ENCODE measurements at places on chromosomes 3 and 15.

GRCh38 chr15:78157203-78157602, 8.0 kb downstream of the IDH3A start:
- DNase-seq: no peak

DNA sequence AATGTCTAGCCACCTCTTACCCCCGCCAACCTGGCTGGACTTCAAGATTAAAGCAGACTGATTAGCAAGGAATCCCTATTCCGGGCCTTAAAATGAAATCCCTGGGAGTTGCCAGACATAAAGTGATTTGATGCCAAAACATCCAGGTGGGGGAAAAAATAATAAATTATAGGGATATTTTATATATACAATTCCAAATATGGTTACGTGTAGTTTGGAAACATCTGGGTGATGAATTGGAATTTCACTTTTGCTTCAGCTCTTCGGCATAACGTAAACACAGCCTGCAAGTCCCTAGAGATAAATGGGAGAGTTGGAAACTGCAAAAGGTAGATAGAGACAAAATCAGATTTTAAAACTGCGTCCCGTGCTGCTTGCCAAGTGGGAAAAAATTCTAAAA, 545.5 kb upstream of the MDFIC2 start:
- DNase-seq: no peak

DNA sequence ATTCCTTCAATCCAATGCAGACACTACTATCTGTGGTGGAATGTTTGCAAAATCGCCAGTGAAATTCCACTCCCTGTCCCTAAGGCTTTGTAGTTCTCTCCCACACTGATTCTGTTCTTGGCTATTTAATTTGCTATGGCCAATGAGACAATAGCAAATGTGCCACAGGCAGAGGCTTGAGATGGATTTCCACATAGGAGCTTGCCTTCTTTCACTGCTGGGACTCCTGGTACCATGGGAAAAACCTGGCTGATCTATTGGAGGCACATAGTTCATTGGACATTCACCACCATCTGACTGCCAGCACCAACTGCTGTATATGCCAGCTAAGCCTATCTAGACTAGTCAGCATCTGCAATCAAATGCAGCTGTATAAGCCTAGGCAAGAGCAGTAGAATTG, 103.8 kb downstream of the NR1D2 start:
- no peak for DNase-seq

GRCh38 chr15:73927003-73927475, 777 bp downstream of the LOXL1 start:
- no peak for DNase-seq

GRCh38 chr3:119500265-119500664, 1.9 kb downstream of the TIMMDC1 start:
- DNase-seq: no peak

GRCh38 chr3:151837057-151837456, 23.1 kb downstream of the AADAC start:
- DNase-seq: peak; percentile 16

- DNase-seq: no peak
Measured at GRCh38 chr3:46617941-46618340, 5.6 kb downstream of the FAM240A start.
